ENCODE measurements at places on chromosomes 3 and 15.

DNA sequence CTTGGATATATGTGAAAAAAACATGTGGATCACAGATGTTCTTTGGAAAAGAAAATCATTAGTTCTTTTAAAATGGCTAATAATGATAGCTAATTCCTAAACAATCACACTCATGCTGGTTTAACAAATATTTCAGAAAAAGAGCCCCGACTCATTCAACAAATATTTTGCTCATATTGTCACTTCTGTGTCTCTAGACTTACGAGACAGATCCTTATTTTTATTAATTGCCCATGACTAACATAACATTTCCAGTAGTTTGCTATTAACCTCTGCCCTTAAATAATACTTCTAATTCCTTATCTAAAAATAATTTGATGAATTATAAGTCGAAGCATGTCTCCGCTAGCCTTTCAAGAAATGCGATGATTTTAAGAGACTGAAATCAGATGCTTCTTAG, 70.4 kb downstream of the SATB1 start:
- DNase-seq = peak; percentile 49

GRCh38 chr3:141147657-141148056, 84.0 kb upstream of the PXYLP1 start:
- no peak for DNase-seq

- DNase-seq = peak; percentile 80
Observed at GRCh38 chr3:12990781-12991480, 82.3 kb downstream of the IQSEC1 start.

- DNase-seq = no peak
Observed at GRCh38 chr15:100648951-100649350, 46.6 kb downstream of the ASB7 start.

DNA sequence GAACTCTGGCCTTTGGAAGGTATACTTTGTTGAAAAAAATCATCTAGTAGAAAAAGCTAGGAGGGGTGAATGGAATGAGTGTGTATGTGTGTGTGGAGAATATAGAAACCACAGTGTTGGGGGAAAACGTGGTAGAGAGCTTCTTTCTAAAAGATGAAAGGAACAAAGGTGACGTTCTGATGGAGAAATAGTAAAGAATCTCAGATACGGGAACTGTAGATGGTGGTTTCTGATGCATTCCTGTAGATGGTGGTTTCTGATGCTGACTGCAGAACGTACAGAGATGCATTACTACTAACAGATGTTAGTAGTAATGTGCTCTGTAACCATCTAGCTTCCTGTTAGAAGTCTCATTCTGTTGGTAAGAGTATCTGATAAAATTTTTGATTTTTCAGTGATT, 60.2 kb downstream of the VPS8 start:
- no peak for DNase-seq

DNA sequence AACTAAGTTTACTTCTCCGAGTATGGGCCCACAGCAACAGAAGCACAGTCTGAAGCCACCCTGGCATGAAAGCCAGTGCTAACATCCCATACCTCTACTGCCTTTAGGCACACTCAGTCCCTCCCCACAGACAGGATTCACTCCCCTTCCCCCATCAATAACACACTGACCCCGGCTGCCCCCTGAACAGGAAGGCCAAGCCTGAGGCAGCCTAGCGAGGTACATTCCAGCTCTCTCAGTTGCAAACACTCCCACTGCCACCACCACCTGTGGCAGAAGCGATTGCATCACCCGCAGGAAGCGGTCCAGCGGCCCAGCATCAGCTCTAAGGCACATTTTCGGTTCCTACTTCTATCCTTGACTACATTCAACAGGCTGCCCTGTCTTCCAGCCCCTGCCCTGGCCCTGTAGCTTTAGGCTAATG, 7.0 kb upstream of the BMF start:
- no peak for DNase-seq

GRCh38 chr3:151316267-151316991, at the start of gene GPR87:
TSS of gene GPR87 (minus strand) at chr3:151316820. CDS start at chr3:151300100, 16,720 bp downstream.
- no peak for DNase-seq

DNA sequence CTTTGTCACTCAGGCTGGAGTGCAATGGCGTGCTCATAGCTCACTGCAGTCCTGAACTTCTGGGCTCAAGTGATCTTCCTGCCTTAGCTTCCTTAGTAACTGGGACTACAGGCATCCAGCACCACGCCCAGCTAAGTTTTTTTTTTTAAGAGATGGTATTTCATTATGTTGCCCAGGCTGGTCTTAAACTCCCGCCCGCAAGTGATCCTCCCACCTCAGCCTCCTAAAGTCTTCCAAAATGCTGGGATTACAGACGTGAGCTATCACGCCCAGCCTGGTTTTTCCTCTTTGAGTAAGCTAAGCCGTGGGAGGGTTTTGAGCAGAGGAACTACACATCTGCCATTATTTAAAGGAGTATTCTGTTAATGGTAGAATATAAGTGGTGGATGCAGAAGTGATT, 7.4 kb upstream of the LRRFIP2 start:
- DNase-seq = no peak

DNA sequence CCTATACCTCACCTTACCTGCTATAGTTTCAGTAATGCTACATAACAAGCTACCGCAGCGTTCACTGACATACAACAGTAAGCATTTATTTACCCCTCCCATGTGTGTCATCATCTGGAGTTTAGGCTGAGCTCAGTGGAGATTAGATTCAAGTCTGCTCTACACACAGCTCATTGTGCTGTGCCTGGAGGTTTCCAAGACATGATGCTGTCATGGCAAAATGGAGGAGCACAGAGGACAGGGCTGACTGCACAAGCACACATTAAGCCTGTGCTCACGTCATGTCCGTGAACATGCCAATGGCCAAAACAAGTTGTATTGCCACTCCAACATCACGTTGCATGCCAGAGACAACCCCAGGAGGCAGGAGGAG, 333.8 kb upstream of the TRIM42 start:
- no peak for DNase-seq

DNA sequence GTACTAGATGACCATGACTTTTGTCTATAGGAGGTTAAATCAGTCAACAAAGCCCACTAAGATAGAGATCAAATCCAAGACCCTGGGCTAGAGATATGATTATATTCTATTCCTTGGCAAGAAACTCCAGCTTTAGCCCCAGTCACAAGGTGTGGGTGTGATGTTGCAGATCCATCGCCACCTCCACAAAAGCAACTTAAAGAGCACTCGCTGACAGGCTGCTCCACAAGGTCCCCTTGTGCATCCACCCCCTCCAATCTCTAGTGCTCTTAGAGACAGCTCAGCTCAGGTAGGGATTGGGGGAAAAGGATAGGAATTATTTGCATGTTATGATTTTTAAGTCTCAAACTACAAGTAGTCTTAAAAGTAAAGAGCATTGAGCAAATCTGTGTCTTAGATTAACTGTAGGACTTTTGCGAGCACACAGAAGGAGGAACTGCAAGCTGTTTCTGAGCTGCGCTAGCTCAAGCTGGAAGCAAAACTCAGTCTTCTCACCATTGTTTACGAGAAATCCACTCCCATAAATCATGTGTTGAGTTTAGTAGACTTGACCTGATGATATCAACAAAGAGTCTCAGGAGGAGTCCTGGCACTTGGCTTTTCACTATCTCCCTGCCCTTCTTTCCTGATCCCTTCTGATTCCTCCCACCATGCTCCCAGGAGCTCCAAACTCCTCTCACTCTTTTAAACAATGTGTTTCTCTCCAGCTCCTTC, 177.6 kb downstream of the STAC start:
- DNase-seq = no peak

DNA sequence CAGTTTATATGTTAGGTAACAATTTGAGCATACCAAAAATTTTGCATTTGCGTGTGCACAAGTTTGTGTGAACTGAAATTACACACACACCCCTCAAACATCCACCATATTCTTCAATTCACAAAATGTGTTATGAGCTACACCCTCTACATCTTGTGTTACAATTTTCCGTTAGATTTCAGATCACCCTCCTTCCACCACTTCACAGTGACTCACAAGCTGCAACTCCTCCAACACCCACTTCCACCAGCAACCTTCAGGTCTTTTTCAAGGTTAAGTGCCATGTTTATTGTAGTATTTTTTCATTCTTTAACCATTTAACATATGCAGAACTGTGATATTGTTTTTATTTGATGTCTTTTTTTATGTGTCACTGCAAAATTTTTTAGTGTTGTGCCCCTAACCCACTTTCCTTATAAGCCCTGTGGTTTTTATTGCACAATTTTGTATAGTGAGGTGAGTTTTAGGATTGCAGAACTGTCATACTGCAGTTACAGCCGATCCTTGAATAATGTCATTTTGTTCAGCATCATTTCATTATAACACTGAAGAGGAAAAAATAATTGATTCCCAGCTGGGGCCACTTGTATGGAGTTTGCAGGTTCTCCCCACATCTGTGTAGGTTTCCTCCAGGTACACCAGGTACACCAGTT, 148.9 kb downstream of the PLCL2 start:
- DNase-seq = no peak

GRCh38 chr3:155185631-155186071, 105.5 kb downstream of the MME start:
- DNase-seq = peak; percentile 54

- no peak for DNase-seq
Observed at GRCh38 chr3:27171113-27171512, 198.1 kb downstream of the NEK10 start.

GRCh38 chr3:48012659-48013058, 3.6 kb downstream of the MAP4 start:
- no peak for DNase-seq

- no peak for DNase-seq
Observed at GRCh38 chr3:183013856-183014255, 33.5 kb upstream of the DCUN1D1 start.

GRCh38 chr3:20105513-20106280, 65.5 kb downstream of the KAT2B start:
- DNase-seq = no peak

- no peak for DNase-seq
Observed at GRCh38 chr3:27458929-27459328, 25.3 kb downstream of the SLC4A7 start.

- DNase-seq = no peak
Observed at GRCh38 chr3:1953536-1953935, 145.1 kb upstream of the CNTN4 start.

DNA sequence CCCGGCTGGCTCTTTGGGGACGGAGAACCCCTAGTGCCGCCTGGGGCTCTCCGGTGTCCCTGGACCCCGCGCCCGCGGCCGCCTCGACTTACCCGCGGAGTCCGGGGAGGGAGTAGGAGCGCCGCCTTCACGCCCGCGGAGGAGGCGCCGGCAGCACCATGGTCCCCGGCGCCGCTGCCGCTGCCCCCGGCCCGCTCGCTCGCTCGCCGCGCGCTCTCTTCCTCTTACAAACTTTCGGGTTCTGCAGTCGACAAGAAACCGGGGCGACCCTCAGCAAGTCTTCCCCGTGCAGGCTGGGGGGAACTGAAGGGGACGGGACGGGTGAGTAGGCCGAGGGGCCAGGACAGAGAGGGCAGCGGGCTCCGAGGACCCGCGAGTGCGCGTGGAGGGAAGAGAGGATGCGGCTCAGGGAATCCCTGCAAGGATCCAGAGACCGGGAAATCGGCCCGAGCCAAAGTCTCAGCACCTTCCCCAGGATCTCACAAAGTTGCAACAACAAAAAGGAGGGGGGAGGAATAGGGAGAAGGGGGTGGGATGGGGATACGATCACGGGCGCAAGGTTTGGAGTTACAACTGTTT, 2.0 kb downstream of the FOXP1 start:
- DNase-seq = no peak

DNA sequence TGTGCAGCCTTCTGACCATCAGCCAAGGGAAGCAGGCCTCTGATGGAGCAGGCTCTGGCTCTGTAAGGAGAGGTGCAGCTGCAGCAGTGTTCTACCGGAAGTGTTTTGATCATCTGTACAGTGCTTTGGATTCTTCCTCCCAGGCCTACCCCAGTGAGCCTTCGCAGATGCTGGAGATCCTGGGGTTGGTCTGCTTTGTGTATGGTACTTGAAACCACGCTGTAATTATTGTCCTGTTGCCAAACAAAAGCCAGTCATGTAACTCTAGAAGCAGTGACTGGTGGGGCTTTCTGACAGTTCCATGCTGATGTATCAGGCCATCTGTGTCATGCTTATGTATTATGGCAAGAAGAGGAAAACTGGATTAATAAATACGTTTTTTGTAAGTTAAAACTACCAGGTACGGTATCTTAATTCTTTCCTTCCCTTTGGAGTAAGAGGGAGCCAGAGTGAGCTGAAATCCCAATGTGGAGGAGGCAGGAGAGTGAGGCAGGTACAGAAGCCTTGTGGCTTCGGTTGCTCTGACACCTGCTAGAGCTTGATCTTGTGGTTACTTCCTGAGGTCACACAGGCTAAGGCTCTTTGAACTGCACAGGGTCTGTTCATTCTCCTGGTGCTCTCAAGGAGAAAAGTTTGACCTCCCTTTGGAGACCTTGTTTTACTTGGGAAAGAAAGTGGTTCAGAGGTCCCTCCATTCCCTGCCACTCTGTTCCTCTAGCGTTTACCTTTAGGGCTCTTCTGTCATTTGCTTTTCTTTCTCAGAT, 3.7 kb downstream of the TMEM42 start:
- DNase-seq = no peak

DNA sequence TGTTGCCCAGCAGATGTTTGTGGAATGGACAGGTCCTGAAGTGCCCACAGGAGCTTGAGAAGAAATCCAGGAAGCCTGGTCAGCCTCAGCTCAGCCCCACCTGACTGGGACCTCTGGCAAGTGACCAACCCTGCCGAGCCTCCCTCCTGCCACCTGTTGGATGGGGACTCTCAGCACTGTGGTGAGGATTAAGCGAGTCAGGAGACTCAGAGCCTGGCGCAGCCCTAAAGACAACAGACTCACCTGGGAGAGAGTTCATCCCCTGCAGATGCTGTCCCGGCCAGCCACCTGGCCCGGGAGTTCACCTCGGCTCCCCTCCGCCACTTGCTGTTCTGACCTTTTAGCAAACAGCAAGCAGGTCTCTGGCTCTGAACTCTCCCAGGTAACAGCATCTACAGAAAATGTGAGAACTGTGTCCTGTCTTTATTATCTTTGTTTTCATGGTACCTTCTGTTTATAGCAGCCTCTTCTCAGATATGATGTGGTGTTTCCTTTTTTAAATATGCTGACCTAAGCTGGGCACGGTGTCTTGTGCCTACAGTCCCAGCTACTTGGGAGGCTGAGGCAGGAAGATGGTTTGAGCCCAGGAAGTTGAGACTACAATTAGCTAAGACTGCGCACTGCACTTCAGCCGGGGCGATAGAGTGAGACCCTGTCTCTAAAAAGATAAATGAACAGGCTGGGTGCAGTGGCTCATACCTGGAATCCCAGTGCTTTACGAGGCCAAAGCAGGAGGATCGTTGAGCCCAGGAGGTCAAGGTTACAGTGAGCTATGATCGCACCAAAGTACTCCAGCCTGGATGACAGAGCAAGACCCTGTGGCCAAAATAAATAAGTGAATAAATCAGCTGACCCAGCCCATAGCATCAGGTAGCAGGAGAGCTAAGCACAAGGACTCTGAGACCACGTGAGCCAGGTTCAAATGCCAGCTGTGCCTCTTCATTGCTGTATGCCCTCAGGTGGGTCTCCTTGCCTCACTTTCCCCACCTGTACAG, 32.4 kb upstream of the SLC6A6 start:
- DNase-seq = no peak

All from HFFc6 (cell line).